ENCODE measurements at places on chromosomes 2 and 18.
A peak's percentile ranks its signal among the peaks of the same experiment; 100 is the strongest.

DNA sequence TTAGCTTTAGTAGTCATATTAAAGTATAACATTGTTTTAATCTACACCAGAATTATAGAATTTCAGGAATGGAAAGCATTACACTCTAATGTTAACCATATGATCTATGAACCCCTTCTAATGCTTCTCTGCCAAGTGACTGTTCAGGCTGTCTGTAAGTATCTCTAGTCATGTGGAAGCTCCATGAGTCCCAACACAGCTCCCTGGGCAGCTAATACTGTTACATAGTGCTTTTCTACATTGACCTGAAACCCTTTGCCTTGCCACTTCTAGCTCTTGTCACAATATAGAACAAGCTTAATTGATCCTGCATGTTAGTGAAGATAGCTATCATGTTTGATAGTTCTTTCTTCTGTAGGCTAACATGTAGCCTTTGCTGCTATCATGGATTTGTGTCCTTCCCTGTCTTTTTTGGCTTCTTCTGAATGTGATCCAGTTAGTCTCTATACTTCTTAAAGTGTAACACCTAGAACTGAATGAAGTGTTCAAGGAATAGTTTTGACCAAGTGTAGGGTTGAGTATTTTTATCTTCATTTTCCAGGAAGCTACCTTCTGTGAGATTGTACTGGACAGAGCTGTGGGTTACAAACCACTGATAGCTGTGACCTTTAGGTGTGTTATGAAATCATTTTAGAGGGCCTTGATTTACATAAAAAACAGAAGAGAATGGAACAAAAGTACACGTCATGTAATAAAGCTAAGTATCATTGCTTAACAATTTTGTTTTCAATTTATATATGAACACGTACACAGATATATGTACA, 23.7 kb downstream of the BABAM2 start:
- peak; percentile 73 for DNase-seq

DNA sequence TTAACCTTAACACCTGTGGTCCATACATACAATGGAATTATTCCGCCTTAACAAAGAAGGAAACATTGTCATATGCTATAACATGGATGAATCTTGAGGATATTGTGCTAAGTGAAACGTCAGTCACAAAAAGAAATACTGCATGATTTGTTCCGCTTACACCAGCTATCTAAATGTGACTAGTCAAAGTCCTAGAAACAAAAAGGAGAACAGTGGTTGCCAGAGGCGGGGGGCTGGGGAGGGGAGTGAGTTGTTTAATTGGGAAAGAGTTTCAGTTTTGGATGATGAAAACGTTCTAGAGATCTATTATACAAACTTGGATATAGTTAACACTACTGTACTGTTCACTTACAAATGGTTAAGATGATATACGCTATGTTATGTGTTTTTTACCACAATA, 72.0 kb downstream of the SPRED2 start:
- no peak for DNase-seq

DNA sequence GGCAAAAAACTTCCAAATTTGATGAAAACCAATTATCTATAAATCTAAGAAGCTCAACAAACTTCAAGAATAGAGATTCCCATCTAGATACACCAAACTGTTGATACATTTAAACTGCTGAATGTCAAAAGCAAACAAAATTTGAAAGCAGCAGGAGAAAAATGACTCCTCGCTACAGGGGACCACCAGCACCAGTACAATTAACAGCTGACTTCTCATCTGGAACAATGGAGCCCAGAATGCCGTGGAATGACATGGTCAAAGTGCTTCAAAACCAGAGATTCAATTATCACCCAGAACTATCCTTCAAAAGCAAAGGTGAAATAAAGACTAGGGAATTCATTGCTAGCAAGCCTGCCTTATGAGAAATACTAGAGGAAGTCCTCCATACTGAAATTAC, 11.6 kb downstream of the SRSF7 start:
- DNase-seq: no peak

DNA sequence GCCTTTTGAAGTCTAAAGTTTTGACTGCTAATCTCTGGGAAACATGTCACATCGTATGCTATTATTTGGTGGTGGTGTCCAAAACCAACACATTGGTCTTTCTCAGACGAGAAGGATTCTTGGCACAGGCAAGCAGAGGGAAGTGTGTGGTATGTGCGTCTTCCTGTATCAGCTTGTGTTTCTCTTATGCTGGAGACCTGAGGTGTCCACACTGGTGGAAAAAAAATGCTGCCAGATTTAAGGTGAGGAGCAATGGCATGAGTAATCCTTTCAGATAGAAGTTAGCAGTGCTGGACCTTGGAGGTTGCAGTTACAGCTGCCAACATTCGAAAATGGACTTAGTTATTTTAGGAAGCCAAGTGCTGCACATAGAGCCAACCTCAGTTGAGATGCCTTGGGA, 11.7 kb upstream of the FHL2 start:
- no peak for DNase-seq

- no peak for DNase-seq
Observed at GRCh38 chr2:122307763-122308162, 552.3 kb downstream of the TSN start.

DNA sequence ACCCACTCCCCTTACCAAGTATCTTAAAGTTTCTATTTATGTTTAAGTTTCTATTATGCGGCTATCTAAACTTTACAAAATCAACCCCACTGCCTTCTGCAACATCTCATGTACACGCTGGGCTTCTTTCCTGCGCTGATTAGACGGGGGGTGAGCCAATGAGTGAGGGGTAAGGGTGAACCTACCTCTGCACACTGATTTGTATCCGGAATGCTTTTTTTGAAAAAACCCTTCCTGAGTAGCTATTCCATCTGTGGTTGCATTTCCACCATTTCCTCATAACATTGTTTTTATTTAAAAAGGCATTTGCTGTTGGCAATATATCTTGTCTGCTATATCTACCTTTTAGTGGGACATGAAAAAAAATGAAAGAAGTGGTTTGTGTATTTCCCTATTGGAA, 6.3 kb downstream of the ALPG start:
- DNase-seq: no peak

DNA sequence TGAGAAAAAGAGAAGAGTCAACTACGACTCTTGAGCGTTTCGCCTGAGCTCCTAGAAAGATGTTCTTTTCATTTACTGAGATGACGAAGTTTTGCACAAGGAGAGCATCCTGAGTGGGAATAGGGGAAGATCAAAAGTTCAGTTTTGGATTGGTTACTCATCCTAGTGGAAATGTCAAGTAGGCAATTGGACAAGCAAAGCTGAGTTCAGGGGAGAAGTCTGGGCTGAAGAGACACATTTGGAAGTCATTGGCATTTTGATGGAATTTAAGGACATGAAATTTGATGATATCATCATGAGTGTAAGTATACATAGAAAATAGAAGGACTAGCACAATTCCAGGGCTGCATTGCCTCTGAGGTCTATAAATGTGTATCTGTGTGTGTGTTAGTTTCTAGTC, 416.6 kb downstream of the RAD51AP2 start:
- DNase-seq: peak; percentile 77

DNA sequence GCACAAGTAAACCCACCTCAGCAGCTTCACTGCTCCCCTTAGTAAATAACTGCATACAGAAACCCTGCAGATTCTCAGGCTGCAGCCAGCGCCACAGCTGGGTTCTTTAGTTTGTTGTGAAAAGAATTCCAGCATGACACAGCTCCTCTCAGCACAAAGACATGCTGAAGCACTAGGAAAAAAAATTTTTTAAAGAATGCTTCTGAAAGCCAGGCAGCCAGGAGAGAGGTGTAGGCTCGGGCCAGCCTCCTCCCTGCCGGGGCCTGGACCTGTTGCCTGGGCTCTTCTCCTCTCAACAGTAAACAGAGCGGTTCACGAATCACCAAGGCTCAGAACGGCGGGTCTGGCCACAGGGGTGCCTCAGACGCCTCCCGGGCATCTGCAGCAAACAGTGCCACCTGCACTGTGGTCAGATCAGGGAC, 95.7 kb upstream of the POU3F3 start:
- DNase-seq: no peak

DNA sequence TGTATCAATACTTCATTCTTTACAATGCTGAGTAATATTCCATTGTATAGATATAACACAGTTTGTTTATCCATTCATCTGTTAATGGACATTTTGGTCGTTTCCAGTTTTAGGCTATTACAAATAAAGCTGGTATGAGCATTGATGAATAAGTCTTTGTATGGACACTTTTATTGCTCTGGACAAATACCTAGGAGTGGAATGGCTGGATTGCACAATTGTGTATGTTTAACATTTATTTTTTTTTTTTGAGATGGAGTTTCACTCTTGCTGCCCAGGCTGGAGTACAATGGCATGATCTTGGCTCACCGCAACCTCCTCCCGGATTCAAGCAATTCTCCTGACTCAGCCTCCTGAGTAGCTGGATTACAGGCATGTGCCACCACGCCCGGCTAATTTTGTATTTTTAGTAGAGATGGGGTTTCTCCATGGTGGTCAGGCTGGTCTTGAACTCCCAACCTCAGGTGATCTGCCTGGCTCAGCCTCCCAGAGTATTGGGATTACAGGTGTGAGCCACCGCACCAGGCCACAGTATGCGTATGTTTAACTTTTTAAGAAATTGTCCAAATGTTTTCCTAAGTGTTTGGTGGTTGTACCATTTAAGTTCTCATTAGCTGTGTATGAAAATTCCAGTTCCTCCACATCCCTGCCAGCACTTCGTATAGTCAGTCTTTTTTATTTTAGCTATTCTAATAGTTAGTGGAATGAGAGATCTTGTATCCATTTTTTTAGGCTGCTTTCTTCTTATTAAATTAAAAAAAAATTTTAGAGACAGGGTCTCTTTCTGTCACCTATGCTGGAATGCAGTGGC, 194.9 kb upstream of the HAAO start:
- DNase-seq: peak; percentile 89

DNA sequence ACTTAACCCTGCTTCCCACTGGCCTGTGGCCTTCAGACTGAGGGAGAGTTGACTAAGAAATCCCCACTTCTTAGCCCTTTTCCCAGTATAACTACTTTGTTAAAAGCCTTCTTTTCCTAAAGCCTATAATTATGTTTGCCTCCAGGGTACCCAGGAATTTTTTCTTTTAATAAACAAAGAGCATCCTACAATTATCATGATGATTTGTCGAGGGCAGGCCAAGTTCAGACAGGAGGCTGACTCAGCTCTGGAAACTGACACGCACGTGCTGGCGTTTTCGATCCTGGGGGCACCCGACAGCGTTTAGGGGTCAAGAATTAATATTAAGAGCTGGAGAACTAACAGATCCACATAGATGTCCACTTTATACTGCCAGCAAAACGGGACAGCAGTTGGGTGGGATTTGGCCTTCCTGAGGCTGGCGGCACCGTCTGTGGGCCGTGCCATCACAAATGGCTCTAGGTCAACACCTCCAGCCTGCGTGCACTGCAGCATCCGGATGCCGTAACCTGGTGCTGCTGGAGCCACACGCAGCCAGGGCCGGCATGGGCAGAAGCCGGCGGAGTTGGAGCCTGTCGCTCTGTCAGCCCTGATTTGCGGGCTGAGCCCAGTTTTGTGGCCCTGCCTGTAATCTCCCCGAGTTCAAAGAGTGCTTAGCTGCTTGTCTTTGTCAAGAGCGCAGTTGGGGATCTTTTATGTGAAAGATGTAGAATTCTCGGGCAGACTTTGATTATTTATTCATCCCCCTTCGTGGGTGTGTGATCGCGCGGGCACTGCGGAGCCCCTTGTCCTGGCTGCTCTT, 191.0 kb downstream of the GLI2 start:
- DNase-seq: no peak

DNA sequence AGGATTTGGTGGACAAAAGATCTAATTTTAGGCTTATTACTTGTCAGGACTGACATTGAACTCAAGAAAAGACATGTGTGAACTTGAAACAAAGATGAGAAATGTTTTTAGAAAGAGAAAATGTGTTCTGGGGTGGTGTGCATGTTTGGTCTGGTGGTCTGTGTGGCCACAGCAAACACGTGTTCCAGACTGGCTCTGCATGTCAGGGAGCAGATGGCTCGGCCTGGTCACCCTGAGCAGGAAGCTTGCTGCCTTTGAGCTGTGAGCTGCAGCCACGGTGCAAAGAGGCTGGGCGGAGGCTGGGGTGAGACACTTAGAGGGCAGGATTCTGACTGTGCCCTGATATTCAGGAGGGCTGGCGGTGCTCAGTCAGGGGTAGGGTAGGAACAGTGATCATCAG, 186.1 kb downstream of the CTIF start:
- DNase-seq: no peak

DNA sequence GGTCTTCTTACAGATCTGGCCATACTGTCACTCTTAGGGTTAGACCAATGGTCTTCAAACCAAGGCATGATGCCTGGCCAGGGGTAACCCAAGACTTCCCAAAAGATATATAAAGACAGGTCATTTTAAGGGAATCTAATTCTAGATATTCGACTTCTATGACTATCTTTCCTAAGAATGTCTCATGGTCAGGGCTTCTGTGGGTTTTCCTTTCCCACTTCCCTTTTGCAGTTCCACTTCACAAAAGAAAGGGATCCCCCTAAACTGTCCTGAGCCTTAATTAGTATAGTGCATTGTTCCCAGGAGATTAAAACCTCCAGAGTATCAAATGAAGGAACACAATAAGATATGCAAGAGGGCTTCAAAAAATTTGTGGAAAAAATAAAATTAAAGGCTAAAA, 223.6 kb upstream of the SIX2 start:
- no peak for DNase-seq

DNA sequence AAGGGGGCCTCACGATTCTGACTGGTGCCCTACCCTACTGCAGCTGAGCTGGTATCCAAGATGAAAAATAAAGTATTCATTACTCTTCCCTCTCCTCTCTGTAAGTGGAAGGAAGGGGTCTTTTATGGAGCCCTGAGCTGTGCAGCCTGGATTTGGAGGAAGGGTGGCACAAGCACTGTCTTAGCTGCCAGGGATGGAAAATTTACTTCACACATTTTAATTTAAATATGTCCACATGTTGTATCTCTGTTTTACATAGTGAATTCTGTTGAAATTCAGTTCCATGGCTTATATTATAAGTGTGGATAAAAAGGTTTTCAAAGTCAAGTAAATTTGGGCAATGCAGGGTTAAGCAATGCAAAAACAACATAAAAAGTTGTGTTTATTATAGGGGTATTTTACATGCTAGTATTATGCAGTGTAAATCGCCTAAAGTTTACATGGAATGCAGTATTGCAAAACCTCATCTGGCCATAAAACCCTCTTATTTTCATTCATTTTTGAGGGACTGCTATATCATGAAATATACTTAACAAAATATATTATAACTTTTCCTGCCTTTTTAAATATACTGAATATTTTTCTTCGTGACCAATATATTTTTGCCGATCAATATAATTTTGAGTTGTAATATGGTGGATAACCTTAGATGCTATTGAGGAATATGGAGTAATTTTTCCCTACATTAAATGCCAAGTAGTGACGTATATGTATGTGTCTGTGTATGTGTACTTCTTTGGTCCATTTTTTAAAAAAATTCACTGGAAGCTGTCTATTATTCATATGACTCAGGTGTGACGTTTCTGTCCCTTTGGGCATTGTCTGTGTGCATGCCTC, 333.9 kb upstream of the CYRIA start:
- no peak for DNase-seq

- no peak for DNase-seq
Observed at GRCh38 chr2:42897358-42897757, 105.0 kb upstream of the HAAO start.

- peak; percentile 16 for DNase-seq
Observed at GRCh38 chr2:117968722-117969121, 45.1 kb downstream of the CCDC93 start.

All from foreskin fibroblast (primary cell).